ENCODE measurements at places on chromosomes 2 and 18.

GRCh38 chr18:12882453-12883371, 1.3 kb downstream of the PTPN2 start:
- DNase-seq = no peak

DNA sequence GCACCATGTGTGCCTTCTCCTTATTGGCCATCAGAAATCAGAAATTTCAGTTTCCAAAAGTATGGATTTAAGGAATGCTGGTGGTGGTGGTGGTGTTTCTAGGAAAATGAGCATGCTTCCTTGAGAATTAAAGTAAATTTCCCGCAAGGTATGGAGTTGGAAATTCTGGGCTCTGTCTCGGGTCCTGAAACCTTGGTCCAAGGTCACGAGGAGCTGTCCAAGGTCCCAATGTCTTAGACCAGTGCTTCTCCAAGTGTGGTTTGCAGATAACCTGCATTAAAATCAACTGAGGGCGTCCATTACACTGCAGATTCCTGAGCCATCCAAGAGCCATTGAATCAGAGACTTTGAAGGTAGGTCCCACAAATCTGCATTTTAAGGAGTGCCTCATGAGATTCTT, 210.9 kb upstream of the PKDCC start:
- DNase-seq = no peak

- no peak for DNase-seq
Measured at GRCh38 chr2:71552861-71553301, 99.5 kb downstream of the DYSF start.

DNA sequence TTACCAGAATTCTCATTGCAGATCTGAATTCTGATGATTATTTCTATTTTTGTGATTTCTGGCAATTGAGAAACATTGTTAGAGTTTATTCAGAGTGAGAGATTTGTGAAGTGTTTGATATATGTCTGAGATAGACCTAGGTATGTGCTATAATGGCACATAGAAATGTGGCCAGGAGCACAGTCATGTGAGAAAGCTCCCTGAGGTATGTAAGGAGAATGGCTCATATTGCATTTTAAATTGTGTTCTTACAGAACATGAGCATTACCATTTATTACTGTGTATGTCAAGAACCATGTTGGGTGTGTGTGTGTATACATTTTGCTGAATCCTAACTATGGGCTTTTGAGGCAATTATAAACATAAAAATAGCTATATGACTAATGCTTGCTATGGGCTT, 101.2 kb downstream of the RAPGEF4 start:
- DNase-seq = no peak

DNA sequence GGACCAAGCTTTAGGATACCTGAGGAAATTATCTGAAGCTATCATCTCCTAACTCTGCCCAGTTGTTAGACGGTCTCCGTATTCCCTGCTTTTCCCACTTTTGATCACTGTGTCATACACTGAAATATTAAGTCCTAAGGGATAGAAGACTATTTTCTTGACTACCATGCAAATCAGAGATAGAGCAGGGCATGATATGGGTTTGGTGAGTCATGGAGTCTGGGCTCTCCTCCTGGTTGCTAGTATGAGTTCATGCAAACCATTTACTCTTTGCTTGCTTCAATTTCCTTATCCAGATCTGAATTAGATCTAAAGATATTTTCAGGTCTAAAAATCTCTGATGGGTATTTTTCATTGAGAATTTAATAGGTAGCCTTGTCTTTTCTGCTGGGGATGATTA, 55.0 kb downstream of the EHBP1 start:
- DNase-seq = no peak

DNA sequence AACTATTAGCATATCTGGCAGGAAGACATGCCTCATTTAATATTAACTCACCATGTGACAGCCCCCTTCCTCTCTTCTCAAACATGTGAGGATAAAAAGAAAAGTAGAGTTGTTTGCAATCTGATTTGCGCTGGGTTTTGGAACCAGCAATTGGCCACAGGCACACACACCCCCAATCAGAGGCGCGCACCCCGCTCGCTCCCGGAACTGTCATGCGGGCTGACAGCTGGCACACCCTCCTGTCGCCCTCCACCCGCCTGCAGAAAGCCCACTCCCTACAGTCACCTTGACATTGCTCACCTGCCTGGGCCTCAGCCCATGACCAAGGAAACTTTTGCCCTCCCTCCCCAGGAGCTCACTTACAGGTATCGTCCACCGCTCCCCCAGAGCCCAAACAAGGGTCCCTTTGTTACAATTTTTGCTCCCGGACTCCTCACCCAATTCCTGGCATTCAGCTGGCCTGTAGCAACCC, 1.1 kb downstream of the COBLL1 start:
- no peak for DNase-seq

- no peak for DNase-seq
Measured at GRCh38 chr2:86352727-86353221, 15.3 kb upstream of the REEP1 start.

DNA sequence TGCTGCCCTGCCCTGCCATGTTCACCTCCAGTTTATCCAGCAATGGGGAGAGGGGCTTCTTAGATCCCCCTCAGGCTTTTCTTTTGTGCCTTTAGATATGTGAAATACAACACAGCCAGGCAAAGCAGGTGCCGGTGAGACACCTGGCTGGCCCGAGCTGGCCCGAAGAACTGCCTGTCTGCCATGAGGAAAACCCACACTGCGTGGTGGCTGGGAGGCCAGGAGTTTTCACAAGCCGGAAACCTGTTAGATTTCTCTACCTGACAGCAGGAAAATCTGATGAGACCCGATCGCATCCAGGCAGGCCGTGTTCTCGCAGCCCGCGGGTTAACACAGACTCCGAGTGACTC, 5.7 kb upstream of the GAL3ST2 start:
- no peak for DNase-seq

- no peak for DNase-seq
Measured at GRCh38 chr2:225558399-225559071, 159.0 kb downstream of the NYAP2 start.

DNA sequence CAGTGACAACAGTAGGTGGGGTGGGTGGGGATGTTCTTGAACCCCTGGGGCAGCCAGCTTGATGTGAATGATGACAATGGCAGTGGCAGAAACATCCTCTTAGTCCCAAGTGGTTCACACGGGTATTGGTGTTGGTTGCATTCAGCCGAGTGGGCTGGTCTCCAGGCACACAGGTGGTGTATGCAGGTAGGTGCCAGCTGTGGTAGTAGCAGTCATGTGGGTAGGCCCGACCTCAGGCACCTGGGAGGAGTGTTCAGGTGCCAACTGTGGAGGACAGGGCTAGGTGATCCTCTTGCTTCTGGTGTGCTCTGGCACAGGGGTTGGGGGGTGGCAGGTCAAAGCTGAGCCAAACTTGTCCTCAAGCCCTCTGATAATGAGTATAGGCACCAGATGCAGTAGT, 327.6 kb upstream of the CYP26B1 start:
- no peak for DNase-seq

GRCh38 chr2:75211266-75211770, 12.0 kb upstream of the TACR1 start:
- DNase-seq = no peak

- no peak for DNase-seq
Measured at GRCh38 chr18:13243363-13243762, 24.8 kb downstream of the LDLRAD4 start.

GRCh38 chr18:65352186-65352585, 398.6 kb upstream of the CDH7 start:
- no peak for DNase-seq

DNA sequence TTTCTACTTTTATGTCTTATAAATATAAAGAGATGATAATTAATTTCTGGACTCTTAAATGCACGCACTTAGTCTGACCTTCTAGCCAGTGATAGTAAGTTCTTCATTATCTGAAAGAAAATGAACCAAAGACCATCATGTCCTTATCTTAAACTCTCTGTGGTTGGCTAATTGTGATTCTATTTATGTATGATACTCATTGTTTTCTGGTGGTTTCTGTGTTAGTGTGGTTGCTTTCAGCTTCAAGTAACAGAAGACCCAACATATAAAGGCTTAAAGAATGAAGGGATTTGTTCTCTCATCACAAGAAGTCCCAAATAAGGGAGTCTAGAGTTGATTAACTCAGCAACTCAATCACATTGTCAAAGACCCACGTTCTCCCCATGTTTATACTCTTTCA, 225.2 kb upstream of the TANK start:
- no peak for DNase-seq

DNA sequence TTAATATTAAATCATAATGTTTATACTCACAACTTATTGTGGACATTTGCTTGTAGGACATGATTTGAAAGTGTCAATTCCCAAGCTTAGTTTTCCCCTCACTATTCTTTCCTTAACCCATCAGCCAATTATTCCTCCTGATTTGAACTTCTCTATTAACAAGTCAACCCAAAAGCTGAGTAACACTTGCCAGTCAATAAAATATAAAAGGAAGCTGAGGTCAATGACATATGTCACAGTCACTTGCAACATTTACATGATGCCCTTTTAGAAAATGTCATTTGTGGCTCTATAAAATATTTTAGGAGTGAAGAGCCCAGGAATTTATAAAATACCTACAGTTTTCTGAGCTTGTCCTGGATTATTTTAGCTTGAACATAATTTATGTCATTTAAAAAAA, 7.2 kb downstream of the CCDC68 start:
- no peak for DNase-seq

DNA sequence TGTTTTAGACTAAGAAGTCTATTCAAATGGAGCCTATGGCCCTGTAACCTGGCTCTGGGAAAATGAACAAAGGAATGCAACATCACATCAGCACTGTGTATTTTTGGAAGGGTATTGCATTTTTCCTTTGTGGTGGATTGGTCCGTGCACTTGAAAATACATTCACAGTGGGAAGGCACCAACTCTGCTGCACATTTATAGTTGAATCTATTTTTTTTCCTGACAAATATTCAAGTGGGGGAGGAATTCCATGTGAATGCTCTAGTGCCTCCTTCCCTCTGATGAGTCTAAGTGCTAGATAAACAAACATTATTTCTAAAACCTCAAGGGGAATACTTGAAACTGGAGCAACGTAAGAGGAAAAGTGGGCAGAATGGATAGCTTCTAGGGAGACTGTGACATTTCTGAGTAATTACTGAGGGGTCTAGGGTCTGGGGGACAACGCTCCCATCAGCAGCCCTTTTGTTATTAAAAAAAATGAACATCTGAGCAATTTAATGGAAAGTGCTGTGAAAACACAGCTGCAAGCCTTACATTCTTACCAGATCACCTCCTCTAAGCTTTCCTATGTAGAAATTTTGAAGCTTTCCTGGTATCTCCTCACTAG, 208.2 kb downstream of the SLC8A1 start:
- DNase-seq = peak; percentile 95

DNA sequence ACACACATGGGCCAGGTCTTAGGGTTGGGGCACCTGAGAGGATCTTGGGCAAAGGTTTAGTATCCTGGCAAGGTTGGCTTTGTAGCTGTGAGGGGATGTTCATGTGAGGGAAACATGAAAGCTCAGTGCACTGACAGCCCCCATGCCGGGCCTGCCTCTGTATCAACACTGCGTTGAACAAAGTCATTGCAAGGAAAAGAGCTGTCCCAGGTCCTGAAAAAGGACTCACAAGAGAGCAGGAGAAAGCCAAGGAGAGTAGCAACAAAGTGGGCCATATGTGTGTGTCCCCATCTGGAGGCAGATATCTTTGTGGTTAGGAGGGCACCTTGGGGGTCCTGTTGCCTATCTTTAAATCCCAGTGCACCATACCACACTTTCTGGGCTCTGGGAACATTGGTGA, 237.8 kb upstream of the THSD7B start:
- DNase-seq = no peak

DNA sequence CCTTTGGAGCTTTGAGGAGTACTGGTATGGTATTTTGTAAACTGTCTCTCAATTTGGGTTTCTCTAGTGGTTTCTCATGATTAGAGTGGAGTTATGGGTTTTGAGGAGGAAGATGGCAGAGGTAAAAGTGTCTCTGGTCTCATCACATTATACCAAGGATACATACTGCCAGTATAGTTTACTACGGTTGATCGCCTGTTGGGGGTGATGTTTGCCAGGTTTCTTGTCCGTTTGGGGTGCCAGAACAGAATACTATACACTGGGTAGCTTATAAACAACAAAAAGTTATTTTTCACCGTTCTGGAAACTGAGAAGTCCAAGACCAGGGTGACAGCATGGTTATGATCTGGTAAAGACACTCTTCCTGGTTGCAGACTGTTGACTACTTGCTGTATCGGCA, 293.7 kb downstream of the NYAP2 start:
- no peak for DNase-seq

GRCh38 chr2:65465124-65465523, 32.7 kb upstream of the SPRED2 start:
- DNase-seq = no peak

DNA sequence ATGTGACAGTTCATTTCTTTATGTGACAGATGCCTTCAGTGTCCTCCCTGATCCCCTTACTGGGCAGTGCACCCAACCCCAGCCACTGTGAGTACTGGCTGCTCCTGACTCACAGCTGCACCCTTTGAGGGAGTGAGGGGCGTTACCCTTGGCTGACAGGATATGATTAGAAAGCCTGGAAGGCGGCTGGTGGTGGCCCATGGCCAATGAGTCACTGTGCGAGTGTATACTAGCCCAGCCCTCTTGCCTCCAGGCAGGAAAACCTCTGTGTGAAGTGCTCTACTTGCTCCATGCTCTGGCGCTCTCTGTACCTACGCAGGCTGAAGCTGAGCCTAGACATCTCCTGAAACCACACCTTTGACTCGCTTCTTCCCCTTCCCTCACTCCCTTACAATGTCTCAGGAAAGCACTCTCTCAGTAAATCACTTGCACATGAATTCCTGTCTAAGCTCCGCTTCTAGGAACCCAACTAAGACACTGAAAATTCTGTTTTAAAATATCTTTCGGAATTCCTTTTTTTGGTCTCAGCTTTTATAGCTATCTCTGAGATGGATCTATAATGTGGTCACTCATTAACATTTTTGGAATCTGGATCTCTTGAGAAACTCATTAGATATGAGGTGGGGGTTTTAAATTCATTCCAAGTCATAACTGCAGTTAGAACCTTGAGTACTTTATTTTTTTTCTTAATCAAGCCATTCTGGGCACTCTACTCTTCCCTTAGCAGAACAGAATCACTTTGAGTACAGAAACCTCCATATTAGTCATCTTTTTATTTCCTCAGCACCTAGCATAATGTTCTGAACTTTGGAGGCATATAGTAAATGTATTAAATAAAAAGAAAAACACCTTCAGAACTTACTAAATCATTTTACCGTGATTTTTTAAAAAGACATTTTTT, 25.3 kb upstream of the STAM2 start:
- peak; percentile 83 for DNase-seq

DNA sequence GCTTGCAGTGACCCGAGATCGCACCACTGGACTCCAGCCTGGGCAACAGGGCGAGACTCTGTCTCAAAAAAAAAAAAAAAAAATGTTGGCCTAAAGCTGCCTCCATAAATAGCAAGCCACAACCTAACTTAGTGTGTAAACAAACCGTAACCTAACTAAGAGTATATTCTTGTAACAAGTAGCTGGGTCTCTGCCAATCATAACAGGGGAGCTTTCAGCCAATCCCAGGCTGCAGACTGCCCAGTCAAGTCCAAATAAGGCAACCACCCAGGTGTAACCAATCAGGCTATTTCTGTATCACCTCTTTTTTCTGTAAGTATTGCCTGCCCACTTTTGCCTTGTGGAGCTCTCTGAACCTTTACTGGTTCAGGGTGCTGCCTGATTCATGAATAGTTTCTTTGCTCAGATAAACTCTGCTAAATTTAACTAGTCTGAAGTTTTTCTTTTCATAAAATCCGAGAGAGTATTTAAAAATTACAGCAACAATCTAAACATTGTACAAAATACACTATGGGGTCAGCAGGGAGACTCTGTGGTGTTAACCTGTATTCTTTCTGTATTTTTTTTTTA, 4.5 kb downstream of the PSTPIP2 start:
- no peak for DNase-seq
